ENCODE measurements at places on chromosomes 6 and 20.

- no peak for DNase-seq
Observed at GRCh38 chr6:30216096-30216495, 2.9 kb upstream of the TRIM26 start.

- no peak for DNase-seq
Observed at GRCh38 chr6:71967436-71967835, 81.1 kb downstream of the RIMS1 start.

DNA sequence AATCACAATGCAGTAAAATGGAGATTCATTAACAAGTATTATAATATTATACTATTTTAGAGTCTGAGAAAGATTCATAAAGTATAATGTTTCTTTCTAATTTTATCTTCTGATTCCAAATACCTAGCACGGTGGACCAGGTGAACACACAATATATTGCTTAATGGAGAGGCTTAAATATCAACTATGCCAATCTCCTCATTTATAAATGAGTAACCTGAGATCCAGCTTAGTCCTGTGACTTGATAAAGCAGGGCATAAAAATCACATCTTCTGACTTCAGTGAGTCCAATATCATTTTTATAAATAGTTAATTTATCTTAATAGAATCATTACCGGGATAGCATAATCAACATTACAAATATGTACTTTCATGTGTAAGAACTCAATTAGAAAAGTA, 144.4 kb upstream of the GJE1 start:
- DNase-seq = no peak

GRCh38 chr6:133447924-133448323, 206.8 kb downstream of the EYA4 start:
- DNase-seq = no peak

GRCh38 chr20:33846291-33846935, 35.3 kb downstream of the CHMP4B start:
- DNase-seq = no peak

DNA sequence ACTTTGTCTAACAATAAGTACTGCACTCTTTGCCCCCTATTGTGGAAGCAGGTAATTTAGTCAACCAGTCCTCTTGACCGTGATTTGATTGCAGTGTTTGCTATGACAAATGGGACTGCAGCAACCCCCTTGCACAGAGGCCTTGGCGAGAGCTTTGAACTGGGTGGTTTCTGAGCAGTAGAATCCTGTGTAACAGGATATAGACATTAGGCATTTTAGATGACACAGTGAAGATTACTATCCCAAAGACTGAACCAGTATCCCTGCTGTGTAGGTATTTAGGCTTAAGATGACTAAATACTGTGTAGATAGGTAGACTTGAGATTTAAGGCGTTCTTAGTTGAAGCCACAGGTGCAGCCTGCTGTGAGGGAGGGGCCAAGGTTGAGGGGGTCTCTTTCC, 9.9 kb downstream of the DNMT3B start:
- DNase-seq = no peak

DNA sequence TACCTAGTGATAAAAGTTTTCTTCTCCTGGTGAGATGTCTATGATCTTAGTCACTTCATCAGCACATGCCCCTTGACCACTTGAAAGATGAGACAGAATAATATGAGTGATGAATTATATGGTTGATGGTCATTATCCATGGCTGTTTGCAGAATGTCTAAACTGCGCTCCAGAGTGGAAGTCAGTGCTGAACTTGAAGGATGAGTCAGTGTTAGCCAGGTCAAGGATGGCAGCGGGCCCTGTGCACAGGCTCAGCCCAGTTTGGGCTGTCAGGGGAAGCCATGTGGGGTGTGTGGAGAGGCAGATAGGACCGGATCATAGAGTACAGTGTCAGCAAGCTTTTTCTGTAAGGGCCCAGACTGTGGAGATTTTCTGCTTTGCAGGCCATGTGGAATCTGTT, 67.2 kb upstream of the KIF25 start:
- no peak for DNase-seq

GRCh38 chr20:54550776-54551396, 75.5 kb downstream of the DOK5 start:
- DNase-seq = no peak

GRCh38 chr6:148461986-148462577, 119.4 kb downstream of the SASH1 start:
- DNase-seq = no peak

GRCh38 chr6:49902856-49903255, 36.5 kb upstream of the CRISP1 start:
- no peak for DNase-seq

- DNase-seq = no peak
Observed at GRCh38 chr6:75758061-75758460, 9.0 kb downstream of the MYO6 start.

DNA sequence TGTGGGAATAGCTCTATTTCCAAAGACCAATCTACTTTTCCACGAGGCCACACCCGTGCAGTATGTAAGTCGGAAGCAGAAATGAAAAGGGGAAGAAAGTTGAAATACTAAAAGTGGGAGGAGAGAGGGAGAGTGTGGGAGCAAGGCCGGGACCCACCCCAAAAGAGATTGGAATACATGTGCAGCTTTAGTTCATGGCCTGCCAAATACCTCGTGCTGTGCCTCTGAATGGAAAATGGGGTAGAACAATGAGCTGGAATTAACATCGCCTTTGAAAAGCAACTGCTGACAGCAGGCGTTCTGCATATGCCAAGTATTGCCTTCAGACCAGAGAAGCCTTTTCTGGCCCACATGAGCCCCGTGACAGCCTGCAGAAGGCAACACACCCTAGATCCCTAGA, 155.6 kb downstream of the CD83 start:
- DNase-seq = no peak

- DNase-seq = no peak
Observed at GRCh38 chr6:3757241-3757641, 5.7 kb upstream of the PXDC1 start.

DNA sequence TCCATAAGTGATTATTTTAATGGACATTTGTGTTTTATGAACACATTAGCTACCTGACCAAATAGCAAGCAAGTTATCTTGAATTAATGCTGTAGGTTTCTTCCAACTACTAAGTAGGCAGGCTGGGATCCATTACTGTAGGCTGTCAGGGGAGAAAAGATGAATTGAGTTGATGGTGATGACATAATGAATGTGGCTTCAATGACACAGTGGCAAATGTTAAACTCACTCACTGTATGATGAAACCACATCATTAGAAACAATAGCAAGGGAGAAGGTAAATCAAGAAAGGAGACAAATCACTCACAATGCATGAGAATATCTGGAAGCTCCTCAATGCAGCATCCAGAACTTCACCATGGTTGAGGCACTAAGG, 529.7 kb upstream of the CITED2 start:
- DNase-seq = no peak

DNA sequence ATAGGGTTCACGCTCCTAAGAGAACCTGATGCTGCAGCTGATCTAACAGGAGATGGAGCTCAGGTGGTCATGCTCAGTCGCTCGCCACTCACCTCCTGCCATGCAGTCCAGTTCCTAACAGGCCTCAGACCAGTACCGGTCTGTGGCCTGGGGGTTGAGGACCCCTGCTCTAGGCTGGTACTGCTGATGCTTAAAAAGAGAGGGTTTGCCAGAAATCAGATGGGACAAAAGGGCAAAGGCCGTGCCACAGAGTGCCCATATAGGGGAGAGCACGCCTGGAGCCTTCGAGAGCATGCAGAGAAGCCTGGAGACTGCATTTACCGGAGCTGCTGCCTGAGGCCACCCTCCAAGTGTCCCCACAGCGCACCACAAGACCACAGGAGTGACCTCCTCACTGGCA, 75.5 kb downstream of the PTPN1 start:
- no peak for DNase-seq

DNA sequence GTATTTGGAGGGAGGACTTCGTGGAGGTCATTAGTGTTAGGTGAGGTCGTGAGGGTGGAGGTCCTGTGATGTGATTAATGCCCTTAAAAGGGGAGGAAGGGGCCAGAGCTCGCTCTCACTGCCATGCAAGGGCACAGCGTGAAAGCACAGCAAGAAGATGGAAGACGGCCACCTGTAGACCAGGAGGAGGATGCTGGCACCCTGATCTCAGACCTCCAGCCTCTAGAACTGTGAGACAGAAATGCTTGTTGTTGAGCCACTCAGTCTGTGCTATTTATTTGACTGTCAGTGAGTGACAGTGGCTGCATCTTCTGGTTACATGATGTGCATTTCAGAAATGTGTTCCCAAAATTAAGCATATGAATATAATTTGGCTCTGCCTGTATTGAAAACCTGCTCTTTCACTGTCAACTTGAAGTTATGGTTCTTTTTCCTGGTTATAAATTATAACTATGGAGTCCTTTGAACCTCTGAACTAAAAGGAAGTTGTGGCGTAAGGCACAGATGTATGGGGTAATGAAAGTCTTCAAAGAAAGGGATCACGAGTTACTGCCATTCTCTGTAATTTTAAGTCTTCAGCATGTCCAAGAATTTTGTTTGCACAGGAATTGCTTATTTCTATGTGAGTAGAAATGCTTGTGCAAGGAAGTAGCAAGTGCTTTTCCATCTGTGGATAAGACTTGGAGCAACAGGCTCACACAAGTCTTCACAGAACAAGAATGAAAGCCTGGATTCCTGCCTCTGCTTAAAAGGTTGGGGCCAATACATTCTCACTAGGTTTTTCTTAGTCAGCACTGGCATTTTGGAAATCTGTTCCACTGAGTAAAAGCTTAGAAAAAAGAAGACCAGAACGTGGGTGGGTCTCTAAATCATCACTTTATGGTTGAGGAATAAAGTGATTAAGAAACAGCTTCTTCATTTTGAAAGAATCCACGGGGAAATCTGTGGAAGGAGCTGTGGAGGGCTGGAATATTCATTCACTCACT, 10.3 kb downstream of the PPP1R14C start:
- no peak for DNase-seq

DNA sequence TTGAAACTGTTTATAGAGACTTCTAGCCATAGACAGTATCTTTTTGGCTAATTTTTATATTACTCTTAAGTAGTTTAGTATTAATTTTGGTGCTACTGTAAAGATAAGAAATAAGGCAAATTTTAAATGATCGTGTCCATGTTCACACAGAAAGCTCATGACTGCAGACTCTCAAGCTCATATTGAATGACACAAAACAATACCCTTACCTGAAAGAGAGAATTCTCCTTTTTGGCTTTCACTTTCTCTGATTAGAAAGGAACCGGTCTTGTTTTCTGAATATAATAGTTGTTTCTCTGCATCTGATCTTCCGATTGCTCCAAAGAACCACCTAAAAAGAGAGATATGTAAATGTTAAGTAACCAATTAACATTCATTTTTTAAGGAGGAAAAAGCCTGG, 57.0 kb downstream of the FRK start:
- DNase-seq = no peak

- no peak for DNase-seq
Observed at GRCh38 chr20:4730780-4731179, 9.1 kb downstream of the PRND start.

- no peak for DNase-seq
Observed at GRCh38 chr20:57535297-57535696, 10.4 kb upstream of the CTCFL start.

GRCh38 chr6:134309227-134309626, 8.7 kb downstream of the SGK1 start:
- no peak for DNase-seq

DNA sequence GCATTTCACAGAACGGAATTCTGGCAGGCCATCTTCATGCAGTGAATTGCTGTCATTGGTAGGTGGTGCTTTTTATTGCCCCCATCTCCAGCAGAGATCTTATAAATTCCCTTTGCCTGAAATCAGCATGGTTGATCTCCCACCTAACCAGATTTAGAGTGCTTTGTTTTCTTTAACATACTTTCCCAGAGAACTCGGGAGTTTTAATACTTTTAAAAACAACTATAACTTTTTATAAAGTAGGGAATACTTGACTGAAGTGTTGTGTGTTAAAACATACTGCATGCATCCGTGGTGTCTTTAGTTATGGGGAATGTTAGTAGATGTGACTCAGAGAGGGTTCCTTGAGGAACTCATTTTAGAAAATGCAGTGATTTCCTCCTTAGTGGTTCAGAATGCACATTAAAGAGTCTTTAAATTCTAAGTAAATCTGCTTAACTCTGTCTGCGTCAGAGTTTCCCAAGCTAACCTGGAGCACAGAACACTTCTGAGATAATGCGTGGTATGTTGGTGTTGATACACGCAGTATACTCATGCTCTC, 54.9 kb downstream of the AKAP12 start:
- no peak for DNase-seq

GRCh38 chr6:43725643-43726580, 38.3 kb upstream of the MRPS18A start:
- DNase-seq = no peak

GRCh38 chr6:12401200-12401599, 111.0 kb downstream of the EDN1 start:
- no peak for DNase-seq

DNA sequence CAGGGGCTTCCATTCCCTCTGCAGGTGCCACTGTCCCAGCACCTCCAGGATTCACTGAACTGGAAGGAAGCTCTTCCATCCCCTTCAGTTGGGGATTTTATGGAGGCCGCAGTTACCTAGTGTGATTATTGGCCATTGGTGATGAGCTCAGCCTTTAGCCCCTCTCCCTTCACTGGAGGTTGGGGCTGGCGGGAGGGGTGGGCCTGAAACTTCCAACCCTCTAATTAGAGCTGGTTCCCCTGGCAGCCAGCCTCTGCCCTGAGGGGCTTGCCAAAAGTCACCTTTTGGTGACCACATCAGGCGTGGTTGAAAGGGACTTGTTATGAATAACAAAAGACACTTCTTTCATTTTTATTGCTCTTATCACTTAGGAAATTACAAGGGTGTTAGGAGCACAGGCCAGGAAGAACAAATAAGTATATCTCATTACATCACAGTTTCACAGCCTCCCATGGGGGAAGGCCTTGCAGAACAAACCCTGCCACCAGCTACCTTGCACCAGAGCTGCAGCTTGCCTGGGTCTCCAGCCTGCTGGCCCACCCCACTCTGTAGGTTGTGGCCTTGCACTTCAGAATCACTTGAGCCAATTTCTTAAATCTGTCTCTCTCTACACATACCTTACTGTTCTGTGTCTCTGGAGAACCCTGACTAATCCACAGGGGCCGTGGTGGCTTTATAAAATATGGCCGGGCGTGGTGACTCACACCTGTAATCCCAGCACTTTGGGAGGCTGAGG, 5.0 kb downstream of the PYGB start:
- DNase-seq = no peak
